ENCODE measurements at places on chromosomes 3 and 15.

- DNase-seq, result no peak
Measured at GRCh38 chr3:143771258-143771657, 77.0 kb downstream of the SLC9A9 start.

DNA sequence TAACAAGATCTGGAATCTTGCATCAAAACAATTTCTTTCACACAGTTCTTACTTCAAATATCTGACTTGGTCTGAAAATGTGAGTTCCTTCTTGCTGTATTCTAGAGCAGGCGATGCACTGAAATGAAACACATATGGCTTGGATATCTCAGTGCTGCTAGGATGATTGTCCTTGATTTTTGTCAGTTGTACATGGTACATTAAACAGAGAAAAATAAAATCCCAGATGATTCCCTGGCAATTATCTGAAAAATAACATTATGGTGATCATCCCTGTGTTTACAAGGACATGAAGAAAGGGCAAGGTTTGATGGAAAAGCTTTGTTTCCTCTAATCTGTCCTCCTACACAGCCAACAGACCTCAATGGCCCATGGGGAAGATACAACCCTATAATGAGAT lies 10.6 kb downstream of the LMCD1 start:
- DNase-seq, result no peak

- no peak for DNase-seq
Measured at GRCh38 chr15:42582569-42583375, 7.4 kb downstream of the STARD9 start.

DNA sequence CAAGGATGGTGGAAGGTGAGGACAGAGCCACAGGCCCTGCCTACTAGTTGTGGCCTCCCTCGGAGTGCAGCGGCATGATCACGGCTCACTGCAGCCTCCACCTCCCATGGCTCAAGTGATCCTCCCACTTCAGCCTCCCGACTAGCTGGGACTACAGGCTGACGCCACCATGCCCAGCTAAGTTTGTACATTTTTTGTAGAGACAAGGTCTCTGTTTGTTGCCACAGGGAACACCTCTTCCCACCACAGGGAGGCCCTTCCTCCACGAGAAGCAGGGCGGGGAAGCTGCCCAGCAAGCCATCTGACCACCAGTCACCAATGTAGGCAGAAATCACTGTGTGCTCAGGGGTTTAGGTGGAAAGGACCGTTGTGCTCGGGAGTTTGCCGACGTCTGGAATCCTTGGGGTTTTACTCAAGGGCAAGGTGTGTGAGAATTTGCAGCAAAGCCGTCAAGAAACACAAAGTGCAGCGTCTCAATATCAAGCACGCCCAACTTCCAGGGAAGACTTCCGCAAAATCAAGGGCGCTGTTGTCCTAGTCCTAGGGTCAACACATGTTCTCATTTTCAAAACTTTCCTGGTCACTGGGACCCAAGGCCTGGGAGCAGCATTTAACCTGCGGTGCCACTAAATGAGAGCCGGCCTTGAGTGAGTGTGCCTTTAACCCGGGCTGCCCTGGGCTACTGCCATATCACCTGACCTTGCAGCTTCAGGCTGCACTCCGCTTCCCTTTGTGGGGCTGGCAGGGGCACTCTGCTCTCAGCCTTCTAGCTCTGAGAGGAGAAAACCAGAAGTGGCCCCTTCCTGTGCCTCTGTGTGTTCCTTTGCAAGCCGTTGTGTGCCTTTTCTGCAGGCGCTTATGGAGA lies 65.7 kb downstream of the SLC12A8 start:
- peak; percentile 51 for DNase-seq

- peak; percentile 14 for DNase-seq
Measured at GRCh38 chr3:46228260-46229242, 13.7 kb upstream of the CCR3 start.

DNA sequence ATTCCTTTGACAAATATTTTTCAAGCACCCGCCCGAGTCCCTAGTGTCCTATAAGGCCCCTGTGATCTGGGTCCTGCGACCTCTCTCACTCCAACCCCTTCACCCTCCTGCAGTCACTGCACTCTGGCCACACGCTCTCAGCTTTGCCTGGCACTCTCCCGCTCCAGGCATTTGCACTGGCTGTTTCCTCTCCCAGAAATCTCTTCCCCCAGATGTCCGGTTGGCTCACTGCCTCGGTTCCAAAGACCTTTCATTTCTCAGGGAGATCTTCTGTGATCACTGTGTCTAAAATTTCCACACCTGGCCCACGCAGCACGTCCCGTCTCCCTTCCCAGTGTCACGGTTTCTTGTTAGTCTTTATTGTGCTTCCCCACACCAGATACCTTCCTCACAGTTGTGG lies 97.4 kb downstream of the WNT7A start:
- DNase-seq, result no peak

DNA sequence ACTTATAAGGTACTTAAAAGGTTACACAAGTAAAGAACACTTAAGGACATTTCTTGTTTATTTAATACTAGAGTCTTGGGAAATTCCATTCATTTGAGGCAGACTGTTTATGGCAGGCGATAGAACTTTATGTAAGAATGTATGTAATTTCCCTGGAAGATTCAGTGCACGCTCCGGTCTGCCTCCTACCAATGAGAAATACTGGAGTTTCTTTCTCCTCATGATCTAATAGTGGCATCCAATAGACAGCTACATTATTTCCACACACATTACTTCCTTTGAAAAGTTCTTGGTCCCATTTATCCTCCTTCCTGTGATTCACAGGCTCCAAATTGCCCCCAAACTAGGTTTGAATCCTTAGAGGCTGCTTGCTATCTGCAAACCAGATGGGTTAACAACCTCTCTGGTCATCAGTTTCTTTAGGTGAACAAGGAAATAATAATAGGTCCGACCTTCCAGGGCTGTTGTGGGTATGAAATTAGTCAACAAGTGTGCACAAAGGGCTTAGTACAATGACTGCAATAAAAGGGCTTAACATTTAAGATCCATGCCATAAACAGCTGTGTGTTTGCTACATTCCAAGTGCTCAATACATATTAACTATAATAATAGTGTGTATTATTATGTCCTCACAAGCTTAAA lies 30.7 kb downstream of the EIF4E3 start:
- DNase-seq, result no peak
